Activated effector memory CD4-positive, alpha-beta T cell treated with anti-CD3 and anti-CD28 coated beads, Interleukin-2, amount 50 U/mL, for 16 hours (primary cell): ENCODE measurements at places on chromosomes 7 and 10.
A peak's percentile ranks its signal among the peaks of the same experiment; 100 is the strongest.

DNA sequence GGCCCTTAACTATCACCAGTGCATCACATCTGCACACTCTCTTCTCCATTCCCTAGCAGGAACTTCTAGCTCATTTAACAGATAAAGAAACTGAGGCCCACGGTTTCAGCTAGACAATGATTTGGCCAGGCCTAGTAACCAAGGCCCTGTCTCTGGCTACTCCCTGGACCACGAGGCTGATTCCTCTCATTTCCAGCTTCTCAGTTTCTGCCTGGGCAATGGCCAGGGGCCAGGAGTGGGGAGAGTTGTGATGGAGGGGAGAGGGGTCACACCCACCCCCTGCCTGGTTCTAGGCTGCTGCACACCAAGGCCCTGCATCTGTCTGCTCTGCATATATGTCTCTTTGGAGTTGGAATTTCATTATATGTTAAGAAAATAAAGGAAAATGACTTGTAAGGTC, 13.5 kb downstream of the AQP1 start:
- peak; percentile 19 for DNase-seq

DNA sequence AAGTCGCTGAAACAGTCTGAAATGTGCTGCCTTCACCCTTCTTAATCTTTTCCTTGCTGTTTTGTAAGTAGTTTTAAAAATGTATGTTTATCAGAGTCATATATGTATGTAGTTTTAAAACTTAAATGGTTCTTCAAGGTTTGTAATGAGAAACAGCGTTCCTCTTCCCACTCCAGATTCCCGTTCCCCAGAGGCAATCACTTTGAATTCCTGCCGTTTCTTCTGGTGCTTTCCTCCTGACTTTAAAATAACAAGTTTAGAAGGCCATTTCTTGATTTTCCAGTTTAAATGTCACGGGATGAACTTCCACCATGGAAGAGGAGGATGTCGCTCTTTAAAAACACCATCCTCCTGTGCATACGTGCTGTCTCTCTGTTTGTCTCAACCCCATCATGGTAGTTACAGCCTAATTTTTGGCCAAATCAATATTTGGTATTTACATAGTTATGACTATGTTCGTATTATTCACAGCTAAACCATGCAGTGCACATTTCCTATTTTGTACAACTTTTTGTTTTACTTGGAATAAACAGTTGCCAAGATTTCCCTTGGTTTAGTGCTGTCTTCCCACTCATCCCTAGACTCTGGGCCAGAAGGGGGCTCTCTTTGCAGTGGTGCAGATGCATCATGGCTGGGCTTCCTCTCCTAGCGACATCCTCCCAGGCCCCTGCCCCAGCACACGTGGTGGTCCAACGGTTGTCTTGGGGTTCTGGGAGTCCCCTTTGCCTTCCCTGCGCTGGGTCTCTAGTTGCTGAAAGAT, 151.4 kb downstream of the PTPN20 start:
- no peak for DNase-seq

- DNase-seq: no peak
Observed at GRCh38 chr7:80078159-80078731, 56.4 kb upstream of the GNAI1 start.

DNA sequence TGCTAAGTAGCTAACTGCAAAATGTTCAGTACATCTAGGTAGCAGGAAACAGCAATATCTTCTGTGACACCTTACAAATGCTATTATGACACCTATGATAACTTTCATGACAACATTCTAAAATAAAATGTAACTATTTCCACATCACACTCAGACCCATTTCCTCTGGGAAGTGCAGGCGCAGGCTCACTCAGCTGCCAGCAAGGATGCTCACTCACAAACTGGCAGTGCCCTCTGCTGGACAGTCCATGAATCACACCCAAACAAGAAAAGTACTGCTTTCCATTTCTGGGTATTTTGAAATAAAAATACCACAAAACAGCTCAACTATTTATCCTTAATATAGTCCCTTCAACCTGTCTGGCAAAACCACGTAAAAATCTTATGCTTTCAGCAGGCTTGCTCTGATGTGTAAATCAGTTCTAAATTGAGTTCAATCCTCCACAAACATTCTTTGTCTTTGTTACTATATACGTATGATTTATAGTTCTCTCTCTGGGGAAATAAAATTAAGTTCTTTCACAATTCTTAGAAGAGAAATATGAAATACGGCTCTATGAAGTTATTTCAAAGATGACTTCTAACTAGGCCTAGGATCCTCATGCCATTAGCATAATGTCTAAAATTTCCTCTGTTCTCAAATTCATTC, 176.6 kb downstream of the PARD3 start:
- DNase-seq: peak; percentile 86

GRCh38 chr10:71659111-71659634, 60.4 kb downstream of the C10orf105 start:
- no peak for DNase-seq

- no peak for DNase-seq
Observed at GRCh38 chr10:100025576-100025975, 15.8 kb upstream of the DNMBP start.

DNA sequence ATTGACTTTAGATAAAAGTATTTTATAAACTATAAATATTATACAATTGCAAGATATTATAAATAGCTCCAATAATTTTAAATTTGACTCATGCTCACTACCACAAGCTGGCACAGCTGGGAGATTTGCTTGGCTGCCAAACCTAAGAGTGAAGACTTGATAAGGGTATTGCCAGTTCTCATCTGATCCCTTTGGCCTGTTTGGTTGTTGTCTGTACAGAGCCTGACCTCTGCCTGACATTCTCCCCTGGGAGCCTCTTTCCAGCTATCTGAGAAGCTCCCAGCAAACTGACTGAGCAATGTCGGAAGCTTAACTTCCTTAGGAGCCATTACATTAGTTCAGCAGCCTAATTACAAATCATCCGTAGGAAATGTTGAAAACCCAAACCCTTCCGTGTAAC, 10.2 kb upstream of the LMOD2 start:
- no peak for DNase-seq

DNA sequence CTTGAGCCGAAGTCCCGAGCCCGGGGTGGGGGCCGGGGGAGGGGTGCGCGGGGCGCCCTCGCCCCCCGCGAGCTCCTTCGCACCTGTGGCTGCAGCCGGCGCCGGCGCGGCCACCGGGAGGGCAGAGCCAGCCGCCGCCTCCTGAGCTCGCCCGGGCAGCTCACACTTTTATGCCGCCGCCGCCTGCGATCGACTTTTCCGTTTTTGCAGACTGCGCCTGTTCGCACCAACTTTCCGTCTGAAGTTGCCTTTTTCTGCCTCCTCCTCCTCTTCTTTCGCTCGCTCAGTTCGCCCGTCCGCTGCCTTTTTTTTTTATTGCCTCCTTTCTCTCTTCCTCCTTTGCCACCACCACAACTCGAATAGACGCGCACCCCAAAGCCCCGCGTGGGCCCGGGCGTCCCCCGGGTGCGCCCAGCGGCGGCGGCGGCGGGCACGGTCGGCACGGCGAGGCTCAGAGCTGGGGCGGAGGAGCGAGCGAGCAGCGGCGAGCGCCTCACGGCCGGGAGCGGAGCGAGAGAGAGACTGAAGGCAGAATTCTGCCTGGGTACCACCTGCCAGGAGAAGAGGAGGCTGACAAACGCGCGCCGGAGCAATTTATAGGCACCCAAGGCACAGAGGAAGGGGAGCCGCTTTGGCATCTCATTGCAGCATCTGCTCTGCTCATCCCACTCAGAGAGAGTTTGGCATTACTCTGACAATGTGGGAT, at the start of gene C1QL3:
Gene C1QL3 (minus strand): TSS at position 569 of the 706 bp plus-strand sequence. CDS start 814 bp downstream, outside the sequence.
- DNase-seq: peak; percentile 66

DNA sequence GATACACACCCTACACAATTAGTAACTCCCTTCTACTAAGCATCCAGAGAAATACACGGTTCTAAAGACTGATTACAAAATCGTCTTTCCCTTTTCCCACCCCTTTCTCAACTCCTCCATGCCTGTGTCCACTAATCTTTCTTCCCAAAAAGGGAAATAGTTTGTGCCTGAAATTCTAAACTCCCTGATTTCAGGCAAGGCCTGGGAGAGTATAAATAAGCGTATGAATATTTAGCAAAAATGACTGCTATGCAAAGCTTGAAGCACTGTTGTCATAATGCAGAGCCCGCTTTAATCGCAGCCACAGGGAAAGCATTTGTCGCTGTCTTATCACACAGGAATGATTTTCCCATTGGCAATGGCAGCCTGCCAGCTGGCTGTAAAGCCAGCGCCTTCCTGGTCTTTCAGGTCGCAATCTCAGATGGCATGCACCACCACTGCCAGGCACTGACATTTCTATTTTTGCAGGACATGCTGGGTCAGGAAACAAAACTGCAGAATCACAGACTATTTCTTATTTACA, 142.9 kb upstream of the PCGF5 start:
- no peak for DNase-seq

GRCh38 chr10:73494877-73495225, 973 bp downstream of the PPP3CB start:
- DNase-seq: no peak

DNA sequence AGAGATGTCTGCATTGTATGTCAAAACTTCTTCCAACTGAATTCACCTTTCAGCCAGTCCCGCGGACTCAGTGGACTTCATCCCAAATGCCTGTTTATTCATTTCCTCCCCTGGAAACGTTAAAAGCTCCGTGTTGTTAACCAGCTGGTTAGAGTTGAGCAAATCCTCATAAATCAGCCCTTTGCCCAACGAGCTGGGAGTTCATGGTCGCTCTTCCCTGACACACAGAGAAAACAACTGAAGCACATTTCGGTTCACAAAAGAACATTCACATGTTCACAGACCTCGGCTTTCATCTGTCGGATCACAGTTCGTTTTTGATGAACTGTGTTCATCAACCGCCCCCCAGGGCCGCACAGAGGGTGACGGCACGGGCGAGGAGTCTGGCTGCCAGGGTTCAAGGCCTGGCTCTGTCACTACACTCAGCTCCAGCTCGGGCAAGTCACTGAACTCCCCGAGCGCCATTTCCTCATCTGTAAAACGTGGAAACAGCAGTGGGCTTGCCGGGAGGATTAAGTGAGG, 62.6 kb downstream of the GLI3 start:
- DNase-seq: no peak

DNA sequence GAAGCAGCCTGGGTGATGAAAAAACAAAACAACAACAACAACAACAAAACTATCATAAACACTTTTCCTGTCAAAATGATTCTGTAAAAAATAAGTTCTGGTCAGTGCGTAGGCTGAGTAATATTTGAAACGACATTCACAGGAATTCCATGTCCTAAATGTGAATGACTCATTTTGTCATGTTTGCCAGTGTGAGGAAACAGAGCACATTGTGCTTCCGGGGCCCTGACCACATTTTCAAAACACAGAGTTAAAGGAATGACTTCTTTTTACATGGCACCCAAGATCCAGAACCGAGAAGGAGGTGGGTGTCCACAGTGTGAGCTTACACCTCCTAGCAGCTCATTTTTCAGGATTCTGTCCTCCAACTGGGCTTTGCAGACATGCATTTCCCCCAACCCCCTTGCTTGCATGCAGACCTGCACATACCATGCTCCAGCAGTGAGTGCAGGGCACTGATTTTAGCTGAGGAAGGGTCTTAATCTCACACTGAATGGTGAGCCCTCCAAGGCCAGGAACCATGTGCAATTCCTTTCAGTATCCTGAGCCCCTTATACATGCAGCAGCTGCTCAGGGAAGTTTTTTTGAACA, 3.0 kb downstream of the CLRN3 start:
- no peak for DNase-seq

GRCh38 chr7:112399501-112399900, 50.8 kb upstream of the IFRD1 start:
- no peak for DNase-seq

DNA sequence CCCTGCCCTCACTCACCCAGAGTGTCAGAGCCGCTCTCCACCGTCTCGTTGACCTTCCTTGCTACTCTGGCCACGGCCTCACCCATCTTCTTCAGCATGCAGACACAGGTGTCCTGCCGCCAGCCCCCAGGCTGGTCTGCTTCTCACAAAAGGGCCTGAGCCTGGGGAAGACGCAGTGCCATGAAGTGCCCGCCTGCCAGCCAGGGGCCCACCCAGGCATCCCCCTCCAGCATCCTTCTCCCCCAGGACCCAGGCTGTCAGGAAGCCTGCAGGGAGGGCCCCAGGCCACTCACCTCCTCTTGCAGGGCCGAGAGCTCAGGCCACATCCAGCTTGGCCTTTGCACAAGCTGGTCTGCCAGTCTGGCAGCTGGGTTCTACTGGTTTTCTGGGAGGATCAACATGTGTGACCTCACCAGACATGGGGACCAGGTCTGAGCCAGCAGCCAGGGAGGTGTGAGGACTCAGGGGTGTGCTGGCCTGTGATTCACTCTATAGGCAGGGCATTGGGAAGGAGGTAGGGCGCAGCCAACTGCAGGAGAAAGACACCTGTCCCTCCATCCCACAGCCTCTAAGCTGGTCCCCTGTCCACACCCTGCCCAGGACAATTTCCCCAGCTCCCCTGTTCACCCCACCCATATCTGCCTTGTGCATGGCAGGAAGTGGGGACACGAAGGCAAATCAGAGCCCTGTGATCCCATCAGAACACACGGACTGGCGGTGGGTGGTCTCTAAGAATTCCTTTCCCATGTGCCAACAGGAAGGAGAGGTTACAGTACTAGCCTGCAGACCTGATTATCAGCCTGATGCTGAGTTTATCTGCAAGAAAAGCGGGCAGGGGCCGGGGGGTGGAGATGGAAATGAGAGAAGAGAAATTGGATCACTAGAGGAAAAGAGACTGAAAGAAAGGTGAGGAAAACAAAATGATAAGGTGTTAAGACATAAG, 5.7 kb downstream of the LRRC20 start:
- DNase-seq: no peak

DNA sequence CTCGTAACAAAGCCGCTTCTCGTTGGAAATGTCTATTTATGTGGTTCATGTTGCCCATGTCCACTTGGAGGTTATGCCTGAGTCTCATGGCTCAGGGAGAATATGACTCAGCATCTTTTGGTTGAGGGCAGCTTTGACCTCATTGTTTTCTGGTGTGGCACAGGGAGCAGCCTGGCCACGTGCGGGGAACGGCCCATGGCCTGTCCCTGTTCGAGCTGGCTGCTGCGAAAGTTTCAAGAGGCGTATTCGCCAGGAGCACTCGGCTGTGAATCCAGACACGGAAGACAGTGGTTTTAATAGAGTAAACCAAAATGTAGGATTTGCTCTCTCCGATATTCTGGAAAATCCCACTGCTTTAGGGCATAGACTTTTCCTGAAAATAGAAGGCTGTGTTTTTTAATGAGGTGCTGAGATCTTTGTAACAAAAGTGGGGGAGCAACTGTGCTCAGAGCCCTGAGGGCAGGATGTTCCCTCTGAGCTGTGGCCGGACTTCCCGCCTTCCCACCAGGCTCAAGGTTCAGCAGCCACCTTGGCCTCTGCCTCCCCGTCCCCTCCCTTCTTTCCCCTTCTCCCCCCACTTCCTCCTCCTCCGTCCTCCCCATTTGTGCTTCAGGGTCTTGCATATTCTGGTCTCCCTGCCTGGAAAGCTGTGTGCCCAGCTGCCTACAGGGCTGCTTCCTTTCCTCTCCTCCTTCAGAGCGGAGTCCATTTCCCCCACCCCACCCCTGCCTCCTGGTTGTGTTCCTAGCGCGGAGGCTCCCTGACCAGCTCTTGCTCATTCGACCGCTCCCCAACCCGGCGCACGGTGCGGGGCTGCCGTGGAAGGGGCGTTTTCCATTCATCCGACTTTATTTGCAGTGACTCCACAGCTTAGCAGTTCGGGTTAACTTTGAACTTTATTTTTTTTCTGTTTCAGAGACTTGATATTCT, 642.0 kb downstream of the SDK1 start:
- no peak for DNase-seq

- DNase-seq: no peak
Observed at GRCh38 chr10:59536167-59537014, 173.3 kb downstream of the SLC16A9 start.

- DNase-seq: no peak
Observed at GRCh38 chr10:83663918-83664317, 475.4 kb upstream of the GHITM start.
